Stimulated activated CD4-positive, alpha-beta T cell treated with anti-CD3 and anti-CD28 coated beads, Interleukin-15, amount 100 ng/mL, for 24 hours (primary cell): ENCODE measurements at places on chromosomes 6 and 20.

GRCh38 chr6:56906752-56907151, 48.2 kb upstream of the BEND6 start:
- DNase-seq = no peak

GRCh38 chr20:52268184-52268749, 76.7 kb upstream of the ZFP64 start:
- no peak for DNase-seq

DNA sequence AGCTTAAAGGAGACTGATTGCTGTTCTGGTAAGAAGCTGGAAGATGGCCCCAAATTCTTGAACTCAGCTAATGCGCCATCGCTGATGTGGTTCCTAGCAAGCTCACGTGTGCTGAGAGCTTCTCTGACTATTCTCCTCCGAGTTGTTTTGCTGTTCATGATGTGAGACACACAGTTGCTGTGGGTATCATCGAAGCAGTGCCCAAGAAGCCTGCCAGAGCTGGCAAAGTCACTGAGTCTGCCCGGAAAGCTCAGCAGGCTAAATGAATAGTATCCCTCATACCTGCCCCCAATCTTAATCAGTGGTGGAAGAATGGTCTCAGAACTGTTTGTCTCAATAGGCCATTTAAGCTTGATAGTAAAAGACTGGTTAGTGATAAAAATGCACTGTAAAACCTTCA, 28.3 kb upstream of the BCLAF1 start:
- no peak for DNase-seq

- DNase-seq = no peak
Observed at GRCh38 chr6:146358431-146359046, 185.1 kb upstream of the RAB32 start.

- DNase-seq = no peak
Observed at GRCh38 chr6:20777801-20778200, 243.5 kb downstream of the CDKAL1 start.

DNA sequence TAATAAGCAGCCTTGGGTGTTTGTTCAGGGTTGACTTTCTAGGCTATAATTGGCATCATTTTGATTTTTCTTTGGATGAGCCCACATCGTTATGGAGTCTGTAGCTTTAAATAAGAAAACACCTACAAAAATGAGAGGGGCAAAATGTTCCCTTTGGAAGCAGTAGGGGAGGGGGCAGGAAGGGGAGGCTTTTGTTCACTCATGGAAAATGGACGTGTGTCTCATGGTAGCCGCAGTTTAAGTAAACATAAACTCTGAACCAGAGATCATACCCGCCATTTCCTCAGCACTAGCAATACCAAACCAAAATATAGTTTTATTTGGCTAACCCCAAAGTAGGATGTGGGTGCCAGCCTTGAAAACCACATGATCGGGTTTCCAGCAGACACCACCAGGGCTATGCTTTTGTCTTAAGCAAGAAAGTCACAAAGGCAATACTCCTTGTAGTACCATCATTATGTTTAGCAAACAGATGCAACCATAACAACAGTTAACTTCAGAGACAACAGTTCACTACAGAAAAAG, 572.5 kb upstream of the JAG1 start:
- DNase-seq = no peak

DNA sequence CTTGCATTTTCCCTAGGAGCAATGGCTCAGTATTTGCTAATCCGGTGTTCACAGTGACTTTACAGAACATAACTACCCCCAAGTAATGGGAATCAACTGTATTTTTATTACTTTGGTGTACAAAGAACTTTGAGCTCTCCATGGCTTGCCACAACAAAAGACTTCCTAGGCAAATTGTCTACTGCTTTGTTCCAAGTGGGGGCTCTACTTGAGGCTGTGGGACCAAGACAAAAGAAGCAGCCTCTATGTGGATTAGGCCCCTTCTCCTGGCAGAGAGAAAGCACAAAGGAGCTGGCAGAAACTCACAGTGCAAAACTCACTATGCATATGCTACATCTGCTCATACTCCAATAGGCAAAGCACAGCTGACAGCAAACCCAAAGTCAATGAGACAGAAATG, 853 bp downstream of the WFDC8 start:
- no peak for DNase-seq

DNA sequence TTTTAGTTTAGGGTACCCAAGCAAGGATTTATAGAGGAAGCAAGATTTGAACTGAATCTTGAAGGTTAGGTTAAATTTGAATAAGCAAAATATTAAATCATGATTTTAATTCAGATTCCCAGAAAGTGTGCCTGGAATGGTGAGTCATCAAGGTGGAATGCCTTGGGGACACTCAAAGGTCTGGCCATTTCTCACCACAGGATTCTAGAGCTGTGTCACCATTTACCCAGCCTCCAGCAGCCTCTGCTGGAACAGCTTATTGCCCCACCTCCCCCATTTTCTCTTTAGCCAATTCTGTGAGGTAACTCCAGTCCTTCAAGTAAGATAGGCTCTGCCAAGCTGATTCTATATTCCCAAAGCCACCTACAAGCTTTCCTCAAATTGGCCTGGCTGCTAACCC, 181.4 kb downstream of the SIM1 start:
- DNase-seq = no peak

DNA sequence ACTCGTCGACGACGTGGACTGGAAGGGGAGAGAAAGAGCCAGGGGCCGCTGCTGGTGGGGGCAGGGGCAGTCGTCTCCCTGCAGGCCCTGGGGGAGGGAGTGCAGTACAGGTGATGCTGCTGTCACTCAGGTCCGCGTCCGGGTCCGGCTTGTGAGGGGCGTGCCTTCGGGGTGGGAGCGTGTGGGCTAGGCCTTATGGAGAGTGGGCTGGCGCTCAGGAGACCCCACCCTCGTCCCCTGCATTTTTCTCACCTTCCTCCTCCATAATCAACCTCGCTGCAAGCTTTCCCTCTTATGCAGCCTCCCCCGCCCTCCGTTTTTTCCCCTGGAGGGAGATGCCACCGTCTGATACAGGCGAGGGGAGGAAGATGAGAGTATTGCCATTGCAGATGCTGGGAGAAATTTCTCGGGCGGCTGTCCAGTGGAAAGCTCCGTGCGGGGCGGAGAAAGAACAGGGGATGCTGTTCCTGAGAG, 632 bp downstream of the PCMT1 start:
- DNase-seq = peak; percentile 85
